ENCODE measurements at places on chromosomes 3 and 15.
A peak's percentile ranks its signal among the peaks of the same experiment; 100 is the strongest.

DNA sequence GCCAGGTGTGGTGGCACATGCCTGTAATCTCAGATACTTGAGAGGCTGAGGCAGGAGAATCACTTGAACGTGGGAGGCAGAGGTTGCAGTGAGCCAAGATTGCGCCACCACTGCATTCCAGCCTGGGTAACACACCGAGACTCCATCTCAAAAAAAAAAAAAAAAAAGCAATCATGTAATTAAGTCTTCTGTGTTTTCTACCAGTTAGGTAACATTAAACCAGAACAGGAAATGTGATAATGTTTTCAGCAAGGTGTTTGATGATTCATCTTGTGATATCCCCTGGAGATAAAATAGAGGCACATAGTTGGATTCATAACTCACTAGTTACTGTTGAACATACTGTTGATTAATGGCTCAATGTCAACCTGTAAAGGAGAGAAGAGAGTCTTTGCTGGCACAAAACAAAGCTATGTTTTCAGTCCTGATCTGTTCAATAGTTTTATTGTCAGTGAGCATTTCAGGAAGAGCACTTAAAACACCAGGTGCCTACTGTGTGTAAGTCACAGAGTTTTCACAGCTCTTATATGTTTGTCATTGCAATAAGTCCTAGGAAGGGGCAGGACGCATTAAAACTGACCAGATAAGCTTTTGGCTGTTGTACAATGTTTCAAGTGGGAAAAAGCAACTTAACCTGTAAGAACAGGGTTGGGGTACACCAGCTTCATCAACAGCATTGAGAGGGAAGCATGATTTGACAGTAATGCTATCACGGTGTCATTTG is 19.5 kb downstream of the DNAJB11 start:
- no peak for DNase-seq

DNA sequence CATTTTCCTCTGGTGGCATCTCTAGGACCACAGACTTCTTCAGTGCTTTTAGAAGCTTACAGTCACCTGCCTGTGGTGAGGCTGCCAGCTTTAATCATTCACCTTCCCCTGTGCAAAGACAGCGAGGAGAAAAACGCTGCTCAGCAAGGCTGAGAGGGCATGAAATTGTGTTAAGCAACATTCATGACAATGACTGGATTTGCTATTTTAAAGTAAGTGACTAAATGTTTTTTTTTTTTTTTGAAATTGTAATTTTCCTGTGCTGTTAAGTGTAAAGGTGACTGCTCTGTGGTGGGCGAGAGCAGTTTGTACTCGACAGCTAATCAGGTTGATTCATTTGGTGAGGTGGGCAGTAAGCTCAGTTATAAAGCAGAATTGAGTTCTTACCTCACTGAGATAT is 240.4 kb downstream of the NSUN3 start:
- DNase-seq, result no peak

DNA sequence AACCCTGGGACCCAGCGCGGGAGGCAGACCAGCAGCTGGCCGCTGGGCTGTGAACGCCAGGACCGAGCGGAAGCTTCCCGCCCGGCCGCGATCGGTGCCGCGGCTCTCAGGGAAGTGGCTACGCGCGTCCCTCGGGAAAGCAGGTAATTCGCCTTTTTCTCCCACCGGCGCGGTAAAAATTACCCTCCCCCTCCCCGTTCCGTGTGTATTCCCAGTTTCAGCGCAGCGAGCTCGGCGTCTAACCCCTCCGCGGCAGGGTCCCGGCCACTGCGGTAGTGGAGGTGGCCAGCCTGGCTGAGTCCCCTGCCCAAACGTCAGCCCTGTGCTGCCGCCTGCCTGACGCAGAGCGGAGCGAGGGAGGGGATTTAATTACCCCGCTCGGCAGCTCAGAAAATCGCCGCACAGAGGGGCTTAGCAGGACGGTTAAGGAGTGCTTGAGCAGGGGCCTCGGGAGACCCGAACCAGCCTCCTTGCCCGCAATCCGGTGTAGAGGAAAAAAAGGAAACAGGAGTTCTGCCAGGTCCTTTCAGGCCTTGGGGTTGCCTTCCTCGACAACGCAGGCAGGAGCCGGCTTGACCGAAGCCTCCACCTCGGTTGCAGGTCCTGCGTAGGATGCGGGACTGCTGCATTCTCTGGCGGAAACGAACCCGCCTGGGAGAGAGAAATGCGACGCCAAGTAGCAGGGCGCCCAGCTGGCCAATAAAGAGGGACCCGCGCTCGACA is 2.9 kb downstream of the GATA2 start:
- DNase-seq, result peak; percentile 23

GRCh38 chr15:78979456-78980320 is 34.8 kb upstream of the CTSH start:
- peak; percentile 60 for DNase-seq

GRCh38 chr3:62496503-62496902 is 123.2 kb upstream of the FEZF2 start:
- no peak for DNase-seq

DNA sequence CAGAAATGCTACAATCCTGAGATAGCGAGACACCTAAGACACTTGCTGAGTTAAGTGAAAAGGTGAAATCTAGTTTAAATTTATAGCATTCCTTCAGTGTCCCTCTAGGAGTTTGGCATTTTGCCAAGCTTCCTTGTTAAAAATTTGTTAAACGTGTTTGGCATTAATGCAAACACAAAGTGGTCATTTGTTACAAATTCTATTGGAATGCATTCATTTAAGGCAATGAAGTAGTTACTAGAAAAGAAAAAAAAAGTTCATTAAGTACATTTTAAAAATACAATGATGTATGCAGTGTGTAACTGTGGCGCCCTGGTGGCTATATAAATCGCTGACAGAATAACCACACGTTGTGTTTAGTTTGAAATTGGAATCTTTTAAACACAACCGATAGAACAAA is 31.3 kb upstream of the WNT5A start:
- DNase-seq, result no peak

GRCh38 chr3:30527720-30528119 is 78.7 kb upstream of the TGFBR2 start:
- DNase-seq, result no peak

- DNase-seq, result no peak
Measured at GRCh38 chr3:61080737-61081445, 170.4 kb downstream of the FHIT start.

DNA sequence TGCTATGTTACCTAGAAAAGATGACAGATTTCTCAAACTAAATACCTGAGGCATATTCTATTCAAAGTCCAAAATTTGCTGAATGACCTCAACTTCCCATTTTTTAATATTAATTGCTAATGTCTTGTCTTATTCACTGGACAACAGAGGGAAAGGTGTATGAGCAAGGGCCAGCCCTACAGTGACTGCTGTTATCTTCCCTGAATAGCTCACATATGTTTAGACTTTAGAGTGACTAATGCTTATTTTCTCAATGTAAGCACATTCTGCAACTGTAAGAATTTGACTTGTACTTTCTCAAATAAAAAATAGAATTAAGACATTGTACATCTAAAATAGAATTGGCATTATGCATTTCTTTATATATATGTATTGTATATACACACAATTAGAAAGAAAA is 26.5 kb upstream of the AADACL2 start:
- DNase-seq, result no peak

- DNase-seq, result no peak
Measured at GRCh38 chr3:138450704-138451424, 16.4 kb downstream of the ESYT3 start.

DNA sequence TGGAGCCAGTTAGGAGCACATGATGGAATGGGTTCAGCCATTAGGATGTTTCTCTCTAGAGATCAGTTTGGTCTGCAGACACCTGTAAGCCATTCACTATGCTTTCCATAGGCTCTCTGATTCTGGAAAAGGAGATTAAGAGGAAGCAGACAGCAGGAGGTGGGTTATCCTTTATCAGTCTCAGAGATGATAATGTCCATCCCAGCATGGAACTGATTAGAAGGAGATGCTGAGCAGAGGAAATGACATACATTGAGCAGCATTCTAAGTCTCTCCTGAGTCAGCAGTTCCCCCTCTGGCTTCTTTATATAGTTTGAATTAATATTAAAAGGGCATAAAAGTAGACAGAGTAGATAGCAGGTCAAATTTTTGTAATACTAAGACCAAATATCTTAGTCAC is 591.1 kb downstream of the GBE1 start:
- no peak for DNase-seq

DNA sequence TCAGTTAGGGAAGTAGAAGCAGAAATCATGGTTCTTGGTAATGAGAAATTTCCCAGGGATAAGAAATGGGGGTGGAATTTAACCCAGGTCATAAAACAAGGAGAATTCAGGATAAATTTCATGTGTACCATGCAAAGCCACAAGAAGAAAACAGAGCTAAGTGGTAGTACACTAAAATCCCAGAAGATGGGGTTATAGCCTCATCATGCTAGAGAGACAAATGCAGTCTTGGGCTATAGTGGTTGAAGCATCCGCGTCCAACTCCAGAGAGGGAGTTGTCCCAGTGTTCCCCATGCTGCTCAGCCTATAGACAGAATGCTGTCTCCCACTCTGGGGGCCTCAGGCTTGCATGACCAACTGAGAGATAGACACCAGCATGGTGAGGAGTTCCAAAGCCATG is 36.2 kb upstream of the CLRN1 start:
- DNase-seq, result no peak

- no peak for DNase-seq
Measured at GRCh38 chr15:94252906-94253491, 21.6 kb downstream of the MCTP2 start.

DNA sequence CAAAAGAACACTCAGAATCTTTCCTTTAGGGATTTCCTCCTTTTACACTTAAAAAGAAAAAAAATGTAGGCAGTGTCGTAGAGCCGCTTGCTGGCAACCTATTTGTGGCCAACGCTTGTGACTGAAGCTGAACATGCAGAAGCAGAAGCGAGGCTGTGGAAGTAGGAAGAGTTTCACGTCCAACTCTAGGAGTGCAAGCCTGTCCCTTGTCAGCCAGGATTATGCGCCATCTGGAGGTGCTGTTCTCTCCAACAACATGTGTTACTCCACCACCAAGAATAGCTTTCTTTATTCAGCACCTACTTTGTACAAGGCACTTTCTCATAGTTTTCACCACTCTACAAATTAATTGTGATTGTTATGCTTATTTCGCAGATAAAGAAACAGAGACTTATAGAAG is 223.2 kb upstream of the LMCD1 start:
- no peak for DNase-seq

DNA sequence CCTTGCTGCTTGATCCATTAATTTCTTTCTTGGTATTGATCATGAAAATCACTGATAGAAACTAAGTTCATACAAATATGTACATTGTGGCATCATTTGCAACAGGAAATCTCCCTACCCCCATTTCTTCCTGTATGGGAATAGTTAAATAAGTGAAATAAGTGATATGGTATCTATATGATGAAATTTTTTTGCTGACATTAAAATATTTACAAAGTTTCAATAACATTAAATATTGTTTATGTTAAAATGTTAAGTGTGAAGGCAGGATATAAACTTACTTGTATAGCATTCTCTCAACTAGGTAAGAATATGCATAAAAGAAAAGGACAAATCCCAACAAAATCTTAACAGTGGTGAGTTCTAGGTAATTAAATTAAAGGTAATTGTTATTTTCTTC is 60.1 kb upstream of the ETV5 start:
- no peak for DNase-seq

DNA sequence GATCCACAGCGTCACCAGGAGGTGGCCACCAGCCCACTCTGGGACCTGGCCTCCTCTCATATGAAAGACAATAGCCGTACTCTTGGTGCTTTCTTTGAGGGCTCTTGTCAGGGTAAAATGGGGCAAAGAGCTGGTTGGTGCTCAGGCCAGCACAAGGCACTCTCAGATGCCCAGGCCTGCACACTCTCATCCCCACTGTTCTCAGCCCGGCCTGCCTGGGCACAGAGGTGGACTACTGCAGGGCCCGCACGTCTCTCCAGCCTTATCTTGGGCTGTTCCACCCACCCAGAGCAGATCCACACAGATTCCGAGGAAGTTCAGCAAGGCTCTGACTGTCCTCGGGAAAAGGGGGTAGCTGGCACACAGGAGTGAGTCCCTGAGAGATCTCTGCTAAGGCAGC is 122.8 kb upstream of the PRR20G start:
- DNase-seq, result no peak

DNA sequence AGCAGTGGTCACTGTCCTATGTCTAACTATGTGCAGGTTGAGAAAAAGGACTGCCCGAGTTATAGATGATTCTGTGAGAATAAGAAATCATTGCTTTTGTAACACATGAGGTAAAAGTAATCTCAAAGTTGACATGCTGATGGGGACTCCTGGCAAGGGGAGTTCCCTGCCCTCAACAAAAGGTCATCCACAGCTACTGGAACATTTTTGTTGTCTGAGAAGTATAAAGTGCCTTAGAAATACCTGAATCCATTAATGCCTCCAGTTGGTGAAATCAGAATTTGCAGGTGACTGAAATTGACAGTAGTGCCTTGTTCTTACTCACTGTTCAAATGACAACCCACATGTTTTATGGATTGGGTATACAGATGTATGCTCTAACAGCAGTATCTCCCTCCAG is 43.7 kb upstream of the RBM5 start:
- no peak for DNase-seq

DNA sequence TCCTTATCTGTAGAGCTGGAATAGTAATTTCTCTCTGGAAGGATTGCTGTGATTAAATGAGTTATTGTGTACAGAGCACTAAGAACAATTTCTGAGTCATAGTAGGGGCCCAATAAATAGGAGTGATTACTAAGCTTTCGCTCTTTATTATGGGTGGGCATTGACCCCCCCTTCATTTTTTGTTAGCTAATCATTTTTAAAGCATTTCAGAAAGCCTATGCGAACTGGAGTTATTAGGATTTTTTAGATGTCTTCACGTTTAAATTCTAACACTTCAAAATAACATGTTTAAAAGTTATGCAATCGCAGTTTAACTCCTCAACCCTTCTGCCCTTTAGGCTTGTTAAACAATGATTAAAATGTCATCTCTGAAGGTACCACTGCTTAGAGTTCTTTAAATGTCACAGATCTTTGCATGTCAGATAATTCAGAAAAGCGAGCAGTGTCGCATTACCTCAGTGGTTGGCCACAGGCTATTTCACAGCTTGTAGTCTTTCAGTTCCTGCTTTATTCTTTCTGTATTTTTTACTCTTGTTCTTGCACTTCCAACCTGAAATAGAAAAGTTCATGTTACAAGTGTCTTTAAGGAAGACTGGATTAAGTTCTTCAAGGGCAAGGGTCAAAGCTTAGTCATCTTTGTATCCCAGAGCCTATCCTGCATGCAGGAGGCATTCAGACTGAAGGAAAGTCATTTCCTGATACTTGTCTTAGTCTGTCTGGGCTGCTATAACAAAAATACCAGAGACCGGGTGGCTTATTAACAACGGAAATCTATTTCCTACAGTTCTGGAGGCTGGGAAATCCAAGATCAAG is 102.9 kb downstream of the FNDC3B start:
- no peak for DNase-seq

DNA sequence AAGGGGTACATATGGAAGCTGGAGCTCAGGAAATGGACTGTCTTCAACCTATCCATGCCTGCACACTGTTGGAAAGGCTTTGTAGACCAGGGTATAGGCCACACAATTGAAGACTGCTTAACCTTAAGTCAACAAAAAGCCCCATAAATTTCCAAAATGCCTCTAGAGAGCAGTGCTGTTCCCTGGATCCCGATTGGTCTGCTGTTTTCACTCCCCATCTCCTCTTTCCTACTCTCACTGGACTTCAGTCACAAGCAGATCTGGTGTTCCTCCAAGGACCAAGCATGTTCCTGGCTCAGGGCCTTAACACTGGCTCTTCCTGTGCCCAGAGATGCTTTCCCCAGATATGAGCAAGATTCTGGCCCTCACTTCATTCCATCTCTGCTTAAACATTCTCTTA is 22.8 kb upstream of the LRRC34 start:
- DNase-seq, result no peak

- no peak for DNase-seq
Measured at GRCh38 chr3:115960799-115961198, 337.5 kb downstream of the GAP43 start.

GRCh38 chr3:186290796-186291195 is 71.2 kb downstream of the DGKG start:
- DNase-seq, result no peak
